Activated naive CD8-positive, alpha-beta T cell treated with anti-CD3 and anti-CD28 coated beads, Interleukin-2, amount 10 ng/mL, durations not matched to agents 7 days and 5 days (primary cell): ENCODE measurements at places on chromosomes 5 and 9. TPM values are rescaled to one million over a fixed set of nuclear protein-coding genes. Genes with fewer than 3 reads are reported as not detected.

DNA sequence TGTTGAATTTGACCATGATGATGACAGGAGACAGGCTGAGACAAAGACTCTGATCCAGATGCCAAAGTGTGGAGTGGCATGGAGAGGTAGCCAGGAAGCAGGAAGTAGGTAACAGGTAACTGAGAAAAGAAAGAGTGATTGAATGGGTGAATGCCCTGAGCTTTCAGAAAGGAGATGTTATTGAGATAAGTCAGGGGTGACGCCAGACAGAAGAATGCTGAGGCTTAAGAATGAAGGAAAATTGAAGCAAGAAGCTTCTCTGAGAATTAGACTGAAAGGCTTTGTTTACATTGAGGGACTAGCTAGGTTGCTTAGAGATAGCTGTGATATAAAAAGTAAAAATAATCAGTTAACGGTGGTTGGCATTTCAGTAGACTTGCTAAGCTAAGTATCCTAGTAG lies 165.7 kb downstream of the PSAT1 start:
- peaks cover 1% of the 10 kb centered on the region for H3K27me3 ChIP-seq
- no peak for DNase-seq
- H3K36me3 ChIP-seq: no peaks in the 10 kb centered on the region
- no peak overlapping the region for H3K27ac ChIP-seq
- H3K4me1 ChIP-seq: no peaks in the 10 kb centered on the region
- no peak overlapping the region for H3K4me3 ChIP-seq

DNA sequence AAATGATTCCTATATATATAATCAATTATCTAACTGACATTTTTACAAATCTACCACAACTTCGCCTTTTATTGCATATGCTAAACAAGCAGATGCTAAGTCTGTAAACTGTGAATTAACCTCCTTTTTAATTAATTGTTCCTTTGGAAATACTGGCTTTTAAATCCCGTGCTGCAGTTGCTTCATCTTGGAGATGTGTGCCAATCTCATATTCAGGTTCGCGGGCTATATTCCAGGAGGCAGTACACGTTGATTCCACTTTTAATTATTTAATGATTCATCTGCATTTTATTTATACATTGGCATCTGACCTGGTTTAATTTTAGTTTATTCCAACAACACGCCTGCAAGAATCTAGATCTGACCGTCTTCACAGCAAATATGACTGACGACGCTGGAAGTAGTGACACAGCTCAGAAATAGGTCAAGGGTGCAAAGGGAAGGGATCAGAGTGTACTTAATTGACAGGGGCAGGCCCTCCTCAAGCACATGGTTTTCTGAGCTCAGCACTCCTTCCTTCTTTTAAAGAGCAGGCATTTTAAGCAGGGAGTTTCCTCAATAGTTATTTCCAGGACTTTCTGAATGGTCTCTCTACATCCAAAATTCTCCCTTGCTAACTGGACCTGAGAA lies 125.2 kb downstream of the GLIS3 start:
- DNase-seq: no peak
- no peaks in the 10 kb centered on the region for H3K36me3 ChIP-seq
- no peaks in the 10 kb centered on the region for H3K27me3 ChIP-seq
- no peak overlapping the region for H3K27ac ChIP-seq
- H3K4me3 ChIP-seq: no peak overlapping the region

The UGT3A1 gene
- not detected for total RNA-seq

DNA sequence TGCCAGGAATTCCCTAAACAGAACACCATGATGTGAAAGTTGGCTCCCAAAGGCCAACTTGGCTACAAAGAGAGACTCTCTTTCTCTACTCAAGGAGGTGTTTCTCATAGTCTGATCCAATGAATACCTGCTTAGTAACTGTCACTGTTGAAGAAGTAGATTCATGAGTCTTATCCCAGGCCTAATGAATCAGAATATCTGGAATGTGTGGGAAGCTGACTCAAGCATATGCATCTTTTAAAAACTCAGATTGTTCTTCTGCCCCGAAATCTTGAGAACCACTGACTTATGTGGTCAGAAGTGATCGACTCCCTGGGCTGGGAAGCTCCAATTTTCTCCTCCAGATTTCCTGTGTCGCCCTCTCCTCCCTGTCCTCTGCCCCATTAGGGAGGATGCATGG lies 345.6 kb downstream of the PLK2 start:
- no peak for DNase-seq
- no peaks in the 10 kb centered on the region for H3K36me3 ChIP-seq
- no peak overlapping the region for H3K4me3 ChIP-seq
- no peak overlapping the region for H3K27ac ChIP-seq

GRCh38 chr9:89817151-89817950 lies 212.5 kb downstream of the GADD45G start:
- no peak overlapping the region for H3K27ac ChIP-seq
- H3K27me3 ChIP-seq: peaks cover 4% of the 10 kb centered on the region
- H3K36me3 ChIP-seq: peaks cover 2% of the 10 kb centered on the region
- H3K4me3 ChIP-seq: no peak overlapping the region
- H3K4me1 ChIP-seq: peaks cover 34% of the 10 kb centered on the region

GRCh38 chr5:117691081-117691870 lies 1116.7 kb upstream of the SEMA6A start:
- DNase-seq: no peak
- no peaks in the 10 kb centered on the region for H3K36me3 ChIP-seq
- no peak overlapping the region for H3K4me3 ChIP-seq
- H3K27ac ChIP-seq: no peak overlapping the region
- no peaks in the 10 kb centered on the region for H3K27me3 ChIP-seq

DNA sequence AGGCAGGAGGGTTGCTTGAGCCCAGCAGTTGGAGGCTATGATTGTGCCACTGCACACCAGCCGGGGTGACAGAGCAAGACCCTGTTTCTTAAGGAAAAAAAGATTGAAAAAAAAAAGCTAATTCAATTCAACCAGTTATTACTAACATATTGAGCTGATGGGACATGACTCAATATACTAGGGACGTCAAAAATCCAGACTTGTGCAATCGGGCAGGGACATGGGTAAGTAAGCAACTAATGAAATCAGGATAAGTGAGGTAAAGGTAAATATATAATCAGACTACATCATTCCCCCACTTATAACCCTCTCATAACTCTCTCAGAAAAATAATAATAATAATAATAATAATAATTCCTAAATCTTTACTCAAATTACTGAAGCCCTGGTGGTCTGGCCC lies 975 bp upstream of the HAVCR1 start:
- peaks cover 6% of the 10 kb centered on the region for H3K36me3 ChIP-seq
- no peak overlapping the region for H3K27ac ChIP-seq
- no peak for DNase-seq
- H3K4me3 ChIP-seq: no peak overlapping the region

DNA sequence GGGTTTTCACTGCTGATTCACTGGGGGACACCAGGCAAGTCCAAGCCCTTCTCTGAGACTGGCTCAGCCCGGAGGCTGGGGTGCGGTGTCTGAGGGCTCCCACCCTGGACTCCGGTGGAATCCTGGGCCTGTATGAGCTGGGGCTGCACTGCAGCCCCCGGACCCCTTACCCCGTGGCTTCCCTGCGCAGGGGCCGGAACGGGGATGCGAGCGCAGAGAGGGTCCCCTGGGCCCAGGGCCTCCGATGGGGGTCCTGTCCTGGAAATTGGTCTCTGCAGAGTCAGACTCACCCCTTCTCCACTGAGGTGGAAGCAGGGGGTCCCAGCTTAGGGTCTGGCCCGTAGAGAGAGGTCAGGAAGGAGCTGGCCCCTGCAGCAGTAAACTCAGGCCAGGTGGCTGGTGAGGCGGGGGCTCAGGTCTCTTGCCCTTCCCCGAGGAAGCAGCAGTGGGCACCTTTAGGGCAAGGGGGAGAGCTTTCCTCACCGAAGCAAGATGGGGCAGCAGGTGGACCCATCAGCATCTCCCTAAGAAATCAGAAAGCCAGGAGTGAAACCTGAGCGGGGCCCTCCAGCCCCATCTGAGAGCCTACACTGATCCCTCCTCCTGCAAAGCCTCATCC lies 1.6 kb upstream of the VAV2 start:
- peaks cover 9% of the 10 kb centered on the region for H3K27me3 ChIP-seq
- H3K36me3 ChIP-seq: no peaks in the 10 kb centered on the region
- peak; percentile 41 for DNase-seq
- peaks cover 1% of the 10 kb centered on the region for H3K4me1 ChIP-seq
- H3K4me3 ChIP-seq: peak overlapping the region; percentile 66

The MOB3B gene
- total RNA-seq: 3.2 TPM

GRCh38 chr5:113293068-113293974 lies 141.5 kb downstream of the TSSK1B start:
- H3K4me3 ChIP-seq: peak overlapping the region; percentile 90
- H3K27me3 ChIP-seq: peaks cover 58% of the 10 kb centered on the region
- peak; percentile 29 for DNase-seq

DNA sequence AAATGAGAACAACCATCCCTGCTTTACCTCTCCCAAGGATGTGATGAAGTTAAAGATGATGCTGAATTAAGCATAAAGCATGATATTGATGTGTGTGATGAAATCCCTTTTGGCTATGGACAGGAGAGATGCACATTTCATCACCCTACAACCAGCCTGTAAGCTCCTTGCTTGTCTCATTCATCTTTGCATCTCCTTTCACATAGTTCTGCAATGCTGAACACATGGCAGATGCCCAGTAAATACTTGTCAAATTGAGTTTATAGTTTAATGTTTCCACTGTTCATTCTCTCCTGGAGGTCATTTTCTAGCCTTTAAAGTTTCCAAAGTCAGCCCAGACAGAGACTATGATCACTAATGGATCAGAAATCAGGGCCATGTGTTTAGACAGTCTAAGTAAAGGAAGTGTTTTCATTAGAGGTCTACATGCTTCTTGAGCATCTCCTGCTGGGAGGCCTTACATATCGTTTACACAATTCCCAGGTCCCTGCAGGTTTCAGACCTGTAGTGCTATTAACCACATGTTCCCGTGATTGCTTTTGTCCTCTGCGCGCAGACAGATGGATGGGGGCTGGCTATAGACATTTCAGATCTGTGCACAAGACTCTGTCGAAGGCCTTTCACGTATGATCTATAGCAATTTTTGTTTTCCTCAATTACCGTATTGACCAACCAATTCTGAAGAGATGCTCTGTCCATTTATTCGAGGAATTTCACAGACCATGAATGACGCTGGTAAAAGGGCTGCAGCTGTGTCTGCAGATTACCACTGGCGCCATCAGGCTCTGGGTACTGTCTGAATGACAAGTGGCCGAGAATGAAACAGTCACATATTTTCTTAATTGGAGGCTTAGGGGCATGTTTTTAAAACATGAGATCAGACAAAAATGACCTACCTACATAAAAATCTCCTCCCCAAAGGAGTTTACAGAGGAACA lies 49.0 kb upstream of the CKMT2 start:
- DNase-seq: no peak
- peak overlapping the region; percentile 41 for H3K27ac ChIP-seq
- H3K4me1 ChIP-seq: peaks cover 31% of the 10 kb centered on the region
- H3K4me3 ChIP-seq: no peak overlapping the region
- H3K27me3 ChIP-seq: no peaks in the 10 kb centered on the region
- peaks cover 8% of the 10 kb centered on the region for H3K36me3 ChIP-seq

GRCh38 chr9:4020038-4020754 lies 279.7 kb downstream of the GLIS3 start:
- DNase-seq: no peak
- peaks cover 4% of the 10 kb centered on the region for H3K4me1 ChIP-seq
- H3K27ac ChIP-seq: no peak overlapping the region

DNA sequence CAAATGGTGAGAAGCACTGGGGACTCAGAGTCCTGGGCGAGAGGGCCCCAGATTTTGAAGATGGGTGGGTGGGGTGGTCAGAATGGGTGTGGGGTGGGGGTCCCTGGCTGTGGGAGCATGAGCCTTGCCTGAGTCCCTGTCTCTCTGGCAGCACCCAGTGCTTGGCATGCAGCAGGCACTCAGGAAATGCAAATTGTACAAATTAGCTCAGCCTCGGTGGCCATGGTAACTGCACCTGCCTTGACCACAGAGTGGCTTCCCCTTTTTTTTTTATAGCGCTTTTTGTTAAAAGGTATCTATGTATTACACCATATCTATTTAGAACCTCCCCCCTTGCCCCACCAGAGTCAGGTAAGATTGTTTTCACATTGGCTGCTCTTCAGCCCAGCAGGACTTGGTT lies 19.2 kb upstream of the PITX1 start:
- H3K27me3 ChIP-seq: peaks cover 64% of the 10 kb centered on the region
- H3K4me1 ChIP-seq: peaks cover 6% of the 10 kb centered on the region
- no peak overlapping the region for H3K27ac ChIP-seq
